Natural killer cell (primary cell): ENCODE measurements at places on chromosomes 2 and 18. TPM values are rescaled to one million over a fixed set of nuclear protein-coding genes. Genes with fewer than 3 reads are reported as not detected.

PLB1 gene
- total RNA-seq: 1.7 TPM

DSG1 gene
- total RNA-seq: not detected

PPP1R1C gene
- not detected for total RNA-seq

STAT4 gene
- 339 TPM for total RNA-seq

COLEC12 gene
- total RNA-seq: not detected

FOXI3 gene
- not detected for total RNA-seq

TM4SF20 gene
- not detected for total RNA-seq

FAM124B gene
- 6.1 TPM for total RNA-seq

MXD1 gene
- 63.0 TPM for total RNA-seq

SPEG gene
- 1.2 TPM for total RNA-seq

DPP10 gene
- not detected for total RNA-seq

COL4A3 gene
- total RNA-seq: 1.8 TPM

IL1R2 gene
- total RNA-seq: 5.7 TPM

SKOR2 gene
- not detected for total RNA-seq

GCG gene
- total RNA-seq: not detected

ZC3H6 gene
- 17.3 TPM for total RNA-seq

BOLL gene
- total RNA-seq: not detected

GPBAR1 gene
- total RNA-seq: 1.4 TPM

FBXO15 gene
- 0.50 TPM for total RNA-seq

GKN2 gene
- total RNA-seq: not detected

OTOS gene
- total RNA-seq: not detected

SLC16A14 gene
- 0.52 TPM for total RNA-seq

ABCB11 gene
- 0.07 TPM for total RNA-seq

ALKAL2 gene
- 2.0 TPM for total RNA-seq

CPLX4 gene
- not detected for total RNA-seq

ANKRD44 gene
- 376 TPM for total RNA-seq

CTNNA2 gene
- not detected for total RNA-seq

TMEM247 gene
- total RNA-seq: not detected

SCN7A gene
- total RNA-seq: not detected

KHK gene
- 3.8 TPM for total RNA-seq

RTP5 gene
- total RNA-seq: 1.7 TPM

TUBA3E gene
- not detected for total RNA-seq

RAB10 gene
- 44.2 TPM for total RNA-seq

CCDC150 gene
- total RNA-seq: 1.3 TPM

IL1RN gene
- 0.91 TPM for total RNA-seq
